ENCODE measurements at places on chromosomes 3 and 15. TPM values are rescaled to one million over a fixed set of nuclear protein-coding genes. Genes with fewer than 3 reads are reported as not detected.

GRCh38 chr3:134323966-134324962 lies 50.0 kb downstream of the AMOTL2 start:
- DNase-seq: no peak

Gene ASB14
- not detected for total RNA-seq

Gene ENTPD3
- total RNA-seq: not detected

Gene PROS1
- 0.20 TPM for total RNA-seq

Gene DPPA2
- total RNA-seq: not detected

Gene MED12L
- total RNA-seq: 0.35 TPM
